ENCODE measurements at places on chromosomes 11 and 22. TPM values are rescaled to one million over a fixed set of nuclear protein-coding genes. Genes with fewer than 3 reads are reported as not detected.
A peak's percentile ranks its signal among the peaks of the same experiment; 100 is the strongest.

DNA sequence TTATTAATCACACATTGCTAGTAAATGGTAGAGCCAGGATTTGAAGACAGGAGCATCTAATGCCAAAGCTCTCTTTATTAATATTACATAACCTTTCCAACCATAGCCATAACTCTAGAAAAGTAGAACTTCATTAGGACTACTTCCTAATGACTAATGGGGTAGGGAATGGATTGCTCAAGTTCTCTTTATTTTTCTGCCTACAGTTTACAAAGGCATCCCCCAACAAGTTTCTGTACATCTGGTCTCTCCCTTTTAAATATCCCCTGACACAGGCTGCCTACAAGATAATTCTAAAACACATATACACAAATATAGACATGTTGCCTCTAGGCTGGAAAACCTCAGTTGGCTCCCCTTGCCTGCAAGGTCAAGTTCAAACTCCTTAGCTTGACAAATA is 534.9 kb downstream of the SOX6 start:
- no peaks in the 10 kb centered on the region for H3K27me3 ChIP-seq
- no peaks in the 10 kb centered on the region for H3K4me1 ChIP-seq
- no peak overlapping the region for H3K27ac ChIP-seq
- DNase-seq = no peak
- H3K36me3 ChIP-seq = no peaks in the 10 kb centered on the region

Gene CBLIF
- total RNA-seq = not detected

DNA sequence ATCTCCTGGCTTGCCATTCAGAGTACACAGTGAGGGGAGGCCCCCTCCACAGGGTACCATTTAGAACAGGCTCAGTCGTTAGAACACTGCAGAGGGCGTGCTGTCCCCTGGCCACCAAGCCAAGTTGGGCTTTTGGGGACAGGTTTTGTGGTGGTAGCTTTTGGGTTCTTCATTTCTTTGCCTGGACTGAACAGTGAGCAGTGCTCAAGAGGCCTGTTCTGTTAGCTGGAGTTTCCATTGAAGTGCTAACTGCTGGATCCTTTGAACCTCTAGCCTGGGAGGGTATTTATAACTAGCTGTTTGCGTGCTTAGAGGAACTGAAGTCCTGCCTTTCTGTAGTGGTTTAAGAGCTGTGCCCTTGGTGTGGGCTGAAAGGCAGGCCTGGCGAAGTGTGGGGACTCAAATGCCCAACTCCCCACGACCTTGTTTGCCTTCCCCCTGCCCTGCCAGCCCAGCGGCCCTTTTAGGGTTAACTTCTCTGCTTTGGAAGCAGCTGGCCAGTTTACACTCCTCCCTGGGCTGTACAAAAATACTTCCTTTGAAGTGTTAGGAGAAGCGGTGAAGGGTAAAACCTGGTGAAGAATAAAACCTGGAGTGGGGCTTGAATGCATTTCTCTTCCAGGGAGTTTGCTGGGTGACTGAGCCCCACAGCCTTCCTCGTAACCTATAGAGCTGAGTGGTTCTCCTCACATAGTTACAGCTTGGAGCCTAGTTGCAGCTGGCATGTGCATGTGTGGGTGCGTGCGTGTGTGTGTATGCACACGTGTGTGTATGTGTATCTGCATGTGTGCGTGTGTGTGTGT is 34.6 kb downstream of the ZNRF3 start:
- no peaks in the 10 kb centered on the region for H3K27me3 ChIP-seq
- DNase-seq = peak; percentile 71
- H3K4me1 ChIP-seq = peaks cover 86% of the 10 kb centered on the region
- H3K36me3 ChIP-seq = no peaks in the 10 kb centered on the region
- H3K27ac ChIP-seq = peak overlapping the region; percentile 54
- no peak overlapping the region for H3K4me3 ChIP-seq

GRCh38 chr11:79209540-79210266 is 231.1 kb downstream of the TENM4 start:
- H3K4me1 ChIP-seq = no peaks in the 10 kb centered on the region
- H3K36me3 ChIP-seq = no peaks in the 10 kb centered on the region
- H3K27me3 ChIP-seq = no peaks in the 10 kb centered on the region

Gene SLC25A22
- total RNA-seq = 37.6 TPM

GRCh38 chr11:111335549-111335948 is 37.2 kb downstream of the POU2AF3 start:
- no peaks in the 10 kb centered on the region for H3K27me3 ChIP-seq
- no peaks in the 10 kb centered on the region for H3K36me3 ChIP-seq
- H3K27ac ChIP-seq = peak overlapping the region; percentile 86
- peak; percentile 53 for DNase-seq
- peaks cover 58% of the 10 kb centered on the region for H3K4me1 ChIP-seq
- H3K4me3 ChIP-seq = no peak overlapping the region

DNA sequence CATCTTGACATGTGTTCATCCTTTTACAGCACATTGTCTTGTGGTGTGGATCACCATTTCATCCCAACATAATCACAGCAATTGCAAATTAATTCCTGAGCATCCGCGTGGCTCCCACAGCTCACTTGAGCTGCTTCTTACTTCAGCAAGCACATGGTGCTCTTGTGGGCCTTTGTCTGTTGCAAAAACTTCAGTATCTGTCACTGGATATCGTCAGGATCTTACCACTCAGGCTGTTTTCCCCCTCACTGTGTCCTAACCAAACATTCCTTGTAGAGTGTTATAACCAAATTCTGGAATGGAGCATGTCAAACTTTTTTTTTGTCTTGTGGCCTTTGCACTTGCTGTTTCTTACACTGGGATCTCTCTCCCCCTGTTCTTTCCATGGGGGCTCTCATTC is 683.1 kb upstream of the ARHGAP42 start:
- no peak overlapping the region for H3K4me3 ChIP-seq
- H3K27me3 ChIP-seq = no peaks in the 10 kb centered on the region
- H3K36me3 ChIP-seq = no peaks in the 10 kb centered on the region
- no peak for DNase-seq

Gene MIAT
- 0.41 TPM for total RNA-seq

GRCh38 chr11:83655976-83656375 is 369.8 kb upstream of the CCDC90B start:
- no peak for DNase-seq
- no peaks in the 10 kb centered on the region for H3K27me3 ChIP-seq
- H3K4me1 ChIP-seq = peaks cover 10% of the 10 kb centered on the region

Gene CNTN5
- 1.00 TPM for total RNA-seq

DNA sequence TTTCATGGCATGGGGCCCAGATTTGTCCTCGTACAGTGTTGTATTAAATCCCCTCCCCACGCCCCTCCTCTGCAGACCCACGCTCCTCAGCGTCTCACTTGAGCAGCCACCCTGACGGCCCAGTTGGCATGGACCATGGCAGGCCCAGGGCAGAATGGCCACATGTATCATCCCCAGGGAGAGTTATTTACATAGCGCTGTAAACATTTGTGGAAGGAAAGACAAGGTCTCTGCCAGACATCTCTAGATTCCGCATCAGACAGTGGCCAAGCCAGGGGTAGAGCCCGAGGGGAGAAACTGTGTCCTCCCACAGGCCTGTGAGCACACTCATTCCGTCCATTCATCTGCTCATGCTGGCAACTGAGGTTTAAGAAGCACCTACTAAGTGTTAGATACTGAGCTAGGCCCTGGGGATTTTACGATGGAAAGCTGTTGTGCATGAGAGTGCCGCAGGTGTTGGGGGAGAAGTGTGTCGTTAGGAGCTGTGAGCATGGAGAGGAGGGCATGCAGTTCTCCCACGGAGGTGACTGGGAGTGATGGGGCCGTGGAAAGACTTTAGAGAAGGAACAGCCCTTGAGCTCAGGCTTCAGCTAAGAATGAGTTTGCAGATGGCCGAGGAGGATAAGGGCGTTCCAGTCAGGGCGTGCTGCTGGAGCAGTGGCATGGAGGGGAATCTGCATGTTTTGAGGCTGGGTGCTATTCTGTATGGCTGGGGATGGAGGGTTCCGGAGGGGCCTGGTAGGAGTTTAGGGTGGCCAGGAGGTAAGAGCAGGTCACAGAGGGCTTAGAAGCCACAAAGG is 94.9 kb downstream of the GRIK4 start:
- no peaks in the 10 kb centered on the region for H3K36me3 ChIP-seq
- no peak overlapping the region for H3K4me3 ChIP-seq
- DNase-seq = no peak
- no peak overlapping the region for H3K27ac ChIP-seq
- no peaks in the 10 kb centered on the region for H3K4me1 ChIP-seq

Gene PUS3
- total RNA-seq = 19.9 TPM

Gene TH
- not detected for total RNA-seq

DNA sequence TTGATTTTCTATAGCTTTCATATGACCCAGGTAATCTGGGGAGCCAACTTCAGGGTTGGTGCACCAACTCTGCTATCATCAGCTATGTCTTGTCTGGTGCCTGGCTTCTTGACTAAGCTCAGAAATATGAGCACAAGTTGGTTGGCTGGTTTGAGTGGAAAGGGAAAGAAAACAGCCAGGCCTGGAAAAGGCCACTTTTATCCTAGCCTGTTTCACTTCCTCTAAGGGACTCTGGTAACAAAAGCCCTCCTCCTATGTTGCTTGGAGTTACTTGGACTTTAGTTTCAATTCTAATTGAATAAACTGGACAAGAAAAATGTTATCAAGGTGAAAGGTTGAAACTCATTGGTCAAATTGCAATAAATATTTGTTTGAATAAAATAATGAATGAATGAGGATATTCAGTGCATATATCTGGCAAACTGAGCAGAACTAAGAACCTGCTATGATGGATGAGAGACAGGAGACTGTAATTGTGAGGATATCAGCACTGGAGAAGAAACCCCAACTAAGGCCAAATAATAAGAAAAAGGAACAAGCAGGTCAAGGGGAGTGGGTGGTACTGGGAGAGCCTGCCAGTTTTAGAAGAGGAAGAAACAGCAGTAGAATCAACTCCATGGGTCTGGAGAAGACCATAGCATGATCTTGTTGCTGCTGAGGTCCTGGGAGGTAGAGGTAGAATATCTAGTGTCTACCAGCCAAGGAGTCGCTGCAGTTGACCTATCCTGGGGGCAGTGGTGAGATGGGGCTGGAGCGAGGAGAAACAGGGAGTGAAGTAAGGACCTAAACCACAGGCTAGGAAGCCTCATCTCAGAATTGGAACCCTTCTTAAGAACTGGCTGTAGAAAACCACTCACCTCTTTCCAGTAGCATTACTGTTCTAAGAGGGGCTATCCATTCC is 8.2 kb downstream of the ROBO4 start:
- H3K27me3 ChIP-seq = peaks cover 5% of the 10 kb centered on the region
- no peaks in the 10 kb centered on the region for H3K36me3 ChIP-seq
- DNase-seq = no peak
- no peak overlapping the region for H3K4me3 ChIP-seq

Gene MIOX
- not detected for total RNA-seq

DNA sequence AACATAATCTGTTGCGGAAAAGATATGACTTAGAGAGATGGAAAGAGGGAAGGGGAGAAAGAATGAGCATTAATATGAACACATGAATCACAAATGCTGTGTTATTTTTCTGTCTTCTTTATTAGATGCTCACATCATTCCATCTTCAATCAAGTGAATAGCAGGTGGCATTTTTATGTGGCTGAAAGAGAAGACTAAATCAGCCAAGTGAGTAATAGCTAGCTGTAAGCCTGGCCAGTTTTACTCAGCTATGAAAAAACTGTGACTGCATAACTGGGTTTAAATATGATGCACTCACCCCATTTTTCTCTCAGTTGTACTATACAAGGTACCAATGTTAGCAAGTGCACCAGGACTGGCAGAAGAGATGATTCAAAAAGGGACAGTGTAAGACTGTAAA is 571.1 kb downstream of the JRKL start:
- H3K4me3 ChIP-seq = no peak overlapping the region
- no peaks in the 10 kb centered on the region for H3K36me3 ChIP-seq
- H3K4me1 ChIP-seq = 0 out of 2 replicates have a peak, but pooled peaks cover under 1% of the 10 kb centered on the region
- H3K27me3 ChIP-seq = no peaks in the 10 kb centered on the region

DNA sequence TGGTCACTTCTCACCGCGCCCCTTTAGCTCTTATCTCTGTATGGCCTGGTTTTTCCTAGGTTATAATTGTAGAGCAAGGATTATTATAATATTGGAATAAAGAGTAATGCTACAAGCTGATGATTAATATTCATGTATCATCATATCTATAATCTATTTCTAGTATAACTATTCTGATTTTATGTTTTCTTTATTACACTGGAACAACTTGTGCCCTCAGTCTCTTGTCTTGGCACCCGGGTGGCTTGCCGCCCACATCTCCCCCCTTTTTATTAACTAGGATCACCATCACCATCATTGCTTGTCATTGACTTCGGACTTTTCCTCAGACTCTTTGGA is 11.0 kb downstream of the OR52K1 start:
- no peak overlapping the region for H3K27ac ChIP-seq
- no peak overlapping the region for H3K4me3 ChIP-seq
- H3K4me1 ChIP-seq = no peaks in the 10 kb centered on the region
- H3K36me3 ChIP-seq = no peaks in the 10 kb centered on the region

GRCh38 chr11:102047305-102047924 is at the start of gene CFAP300:
Gene CFAP300, plus strand, starts transcription at chr11:102047437. Its CDS starts 34 bp downstream, at chr11:102047471.
- no peaks in the 10 kb centered on the region for H3K36me3 ChIP-seq
- H3K27me3 ChIP-seq = no peaks in the 10 kb centered on the region
- H3K27ac ChIP-seq = peak within 1 kb of the TSS; percentile 95
- peak within 1 kb of the TSS; percentile 66 for H3K4me3 ChIP-seq

DNA sequence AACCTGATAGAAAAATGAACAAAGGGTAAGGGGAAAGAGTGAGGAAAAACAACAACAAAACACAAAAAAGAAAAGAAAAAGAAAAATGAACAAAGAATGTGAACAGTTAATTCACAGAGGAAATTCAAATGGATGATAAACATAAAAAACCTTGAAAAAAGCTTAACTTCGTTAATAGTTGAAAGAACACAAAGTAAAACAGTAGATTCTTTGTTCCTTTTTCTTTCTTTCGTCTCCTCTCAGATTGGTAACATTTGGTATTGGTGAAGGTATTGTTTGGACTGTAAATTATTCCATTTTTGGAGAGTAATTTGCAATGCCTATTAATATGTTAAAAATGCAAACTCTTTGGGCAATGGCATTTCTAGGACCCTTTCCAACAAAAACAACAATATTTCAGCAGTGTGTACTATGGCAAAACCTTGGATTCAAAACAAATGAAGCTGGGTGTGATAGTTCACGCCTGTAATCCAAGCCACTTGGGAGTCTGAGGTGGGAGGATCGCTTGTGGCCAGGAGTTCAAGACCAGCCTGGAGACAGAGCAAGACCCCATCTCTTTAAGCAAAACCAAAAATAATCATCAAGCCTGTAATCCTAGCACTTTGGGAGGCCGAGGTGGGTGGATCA is 3.3 kb upstream of the BACE1 start:
- DNase-seq = no peak
- no peaks in the 10 kb centered on the region for H3K36me3 ChIP-seq
- H3K4me1 ChIP-seq = peaks cover 7% of the 10 kb centered on the region
- H3K27me3 ChIP-seq = no peaks in the 10 kb centered on the region
- H3K4me3 ChIP-seq = no peak overlapping the region

Gene DEPDC5
- total RNA-seq = 19.4 TPM

Gene C22orf42
- total RNA-seq = not detected

Gene APOA5
- 1.5 TPM for total RNA-seq

All from Caco-2 (cell line).